NCI-H1092 (cell line): ENCODE measurements at places on chromosomes 11 and 22.

DNA sequence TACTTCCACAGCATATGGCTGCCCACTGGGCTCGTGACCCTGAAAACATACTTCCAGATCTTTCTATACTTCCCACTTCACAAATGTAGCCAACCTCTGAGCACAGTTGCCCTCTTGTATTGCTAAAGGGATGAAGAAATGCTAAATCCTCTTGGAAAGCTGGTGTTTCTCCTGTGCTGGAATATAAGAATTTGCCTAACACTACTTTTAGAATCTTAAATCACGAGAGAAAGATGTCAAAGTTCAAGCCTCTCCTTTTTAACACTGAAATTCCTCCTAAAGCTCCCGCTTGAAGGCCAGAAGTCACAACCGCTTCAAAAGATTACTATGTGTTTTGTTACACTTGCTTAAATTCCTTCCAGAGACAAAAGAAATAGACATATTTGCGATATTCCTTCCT is 21.9 kb downstream of the MAML2 start:
- no peak for DNase-seq

DNA sequence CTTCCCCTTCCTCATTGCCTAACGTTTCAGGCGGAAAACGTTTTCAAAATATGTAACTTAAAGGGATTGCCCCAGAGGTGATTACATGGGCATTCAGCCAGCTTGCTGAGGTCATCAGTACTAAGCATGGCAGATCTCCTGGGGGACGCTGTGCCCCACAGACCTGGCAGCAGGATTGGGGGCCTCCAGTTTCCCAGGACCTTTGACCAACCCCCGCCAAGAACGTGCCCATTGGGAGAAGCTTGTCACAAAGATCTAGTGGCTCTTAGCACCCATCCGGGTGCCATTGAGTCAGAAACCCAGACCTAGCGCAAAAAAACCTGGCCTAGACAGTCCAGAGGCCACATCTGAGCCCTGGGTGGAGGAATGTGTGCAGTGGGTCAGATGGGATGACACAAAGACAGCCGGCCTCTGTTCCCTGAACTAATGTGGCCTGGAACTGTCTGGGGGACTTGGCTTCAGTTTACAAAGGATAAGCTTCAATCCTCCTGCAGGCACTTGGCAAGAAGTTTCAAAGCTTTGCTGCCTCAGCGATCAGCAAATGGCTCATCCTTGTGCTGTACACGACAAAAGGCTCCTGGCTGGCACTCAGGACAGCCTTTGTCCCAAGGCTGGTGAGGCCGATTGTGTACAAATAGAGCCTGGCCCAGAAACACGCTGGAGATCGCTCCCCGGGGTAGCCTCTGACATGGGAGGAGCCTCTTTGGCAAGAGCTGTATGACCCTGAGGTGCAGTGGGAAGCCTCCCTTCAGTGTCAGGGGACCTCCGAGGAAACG is 9.5 kb downstream of the C1QTNF6 start:
- no peak for DNase-seq

GRCh38 chr11:65432100-65432650 is 9.6 kb downstream of the NEAT1 start:
- DNase-seq: no peak

DNA sequence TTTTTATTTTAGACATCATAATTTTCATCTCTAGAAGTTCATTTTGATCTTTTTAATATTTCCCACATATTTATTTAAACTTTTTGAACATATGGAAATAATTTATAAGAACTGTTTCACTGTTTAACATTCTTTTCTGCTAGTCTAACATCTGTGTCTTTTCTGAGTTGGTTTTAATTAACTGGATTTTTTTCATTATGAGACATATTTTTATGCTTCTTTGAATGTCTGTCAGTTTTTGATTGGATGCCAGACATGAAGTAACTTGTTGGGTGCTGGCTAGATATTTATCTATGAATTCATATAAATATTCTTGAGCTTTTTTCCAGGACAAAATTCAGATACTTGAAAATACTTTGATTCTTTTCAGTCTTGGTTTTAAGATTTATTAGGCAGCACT is 317.8 kb upstream of the NCAM1 start:
- DNase-seq: no peak

- no peak for DNase-seq
Measured at GRCh38 chr22:24730864-24731263, 43.7 kb downstream of the PIWIL3 start.

GRCh38 chr22:33779243-33779642 is 141.0 kb downstream of the LARGE1 start:
- DNase-seq: no peak

DNA sequence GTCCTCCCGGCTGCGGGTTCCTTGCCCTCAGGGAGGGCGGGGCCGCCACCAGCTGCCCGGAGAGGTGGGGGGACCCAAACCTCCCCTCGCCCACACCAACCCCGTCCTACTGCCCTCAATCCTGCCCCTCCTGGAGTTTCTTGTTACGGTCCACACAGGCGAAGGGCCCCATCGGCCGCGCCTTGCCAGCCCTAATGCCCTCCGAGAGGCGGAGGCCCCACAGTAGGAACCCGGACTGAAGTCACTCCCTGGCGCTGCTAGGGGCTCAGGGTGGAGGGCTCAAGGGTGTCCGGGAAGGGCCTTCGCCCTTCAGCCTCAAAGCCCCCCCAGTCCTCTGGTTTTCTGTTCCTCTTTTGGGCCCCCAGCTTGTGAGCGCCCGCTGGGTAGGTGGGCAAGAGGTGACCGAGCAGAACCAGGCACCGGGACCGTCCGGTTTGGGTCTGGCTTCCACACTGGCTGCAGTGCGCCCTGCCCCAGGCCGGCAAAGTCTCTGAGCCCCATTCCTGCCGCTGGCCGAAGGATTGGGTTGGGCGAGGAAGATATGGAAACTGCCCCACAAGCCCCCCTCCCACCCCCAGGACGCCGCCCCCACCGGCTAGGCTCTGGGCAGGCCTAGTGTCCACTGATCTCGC is 24.5 kb downstream of the DUSP8 start:
- no peak for DNase-seq

DNA sequence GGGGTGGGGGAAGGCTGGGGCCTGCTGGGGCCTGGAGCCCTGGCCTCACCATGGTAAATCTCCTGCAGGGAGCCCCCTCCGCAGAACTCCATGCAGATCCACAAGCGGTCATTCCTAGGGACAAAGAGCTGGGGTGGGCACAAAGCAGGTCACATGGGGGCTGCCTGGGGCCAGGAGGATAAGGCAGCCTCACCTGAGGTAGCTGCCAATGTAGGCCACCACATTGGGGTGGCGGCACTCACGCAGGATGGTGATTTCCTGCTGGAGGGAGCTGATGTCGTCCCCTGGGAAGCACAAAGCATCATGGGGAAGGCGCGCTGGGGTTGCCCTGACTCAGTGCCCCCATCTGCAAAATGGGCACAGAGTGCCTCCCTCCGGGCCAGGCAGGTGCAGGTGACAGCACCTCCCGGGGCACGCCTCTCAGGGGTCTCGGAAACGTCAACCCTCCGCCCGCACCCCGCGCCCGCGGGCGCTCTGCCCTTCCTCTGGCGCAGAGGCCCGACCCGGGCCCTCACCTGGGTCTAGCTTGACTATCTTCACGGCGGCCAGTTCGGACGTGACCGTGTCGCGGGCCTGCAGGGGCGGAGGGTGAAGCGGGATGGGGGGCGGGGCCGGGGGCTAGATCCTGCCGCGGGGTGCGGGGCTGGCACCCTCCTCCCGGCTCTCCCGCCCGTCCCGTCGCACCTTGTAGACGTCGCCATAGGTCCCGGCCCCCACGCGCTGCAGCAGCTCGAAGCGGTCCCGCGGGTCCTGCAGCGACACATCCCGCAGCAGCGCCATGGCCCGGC is 450 bp downstream of the MAP4K2 start:
- DNase-seq: no peak

DNA sequence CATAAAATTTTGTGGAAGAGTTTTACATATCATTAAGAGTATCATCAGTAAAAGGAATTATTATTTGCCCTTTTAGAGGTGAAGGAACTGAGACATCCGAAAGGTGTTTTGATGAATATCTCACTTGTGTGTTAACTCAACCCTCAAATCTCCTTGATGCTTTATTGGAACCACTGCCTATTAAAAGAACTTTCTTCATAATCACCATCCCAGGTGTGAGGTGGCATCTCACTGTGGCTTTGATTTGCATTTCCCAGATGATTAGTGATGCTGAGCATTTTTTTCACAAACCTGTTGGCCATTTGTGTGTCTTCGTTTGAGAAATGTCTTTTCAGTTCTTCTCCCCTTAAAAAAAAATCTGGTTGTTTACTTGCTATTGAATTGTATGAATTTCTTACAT is 134.0 kb upstream of the SYN3 start:
- DNase-seq: no peak

DNA sequence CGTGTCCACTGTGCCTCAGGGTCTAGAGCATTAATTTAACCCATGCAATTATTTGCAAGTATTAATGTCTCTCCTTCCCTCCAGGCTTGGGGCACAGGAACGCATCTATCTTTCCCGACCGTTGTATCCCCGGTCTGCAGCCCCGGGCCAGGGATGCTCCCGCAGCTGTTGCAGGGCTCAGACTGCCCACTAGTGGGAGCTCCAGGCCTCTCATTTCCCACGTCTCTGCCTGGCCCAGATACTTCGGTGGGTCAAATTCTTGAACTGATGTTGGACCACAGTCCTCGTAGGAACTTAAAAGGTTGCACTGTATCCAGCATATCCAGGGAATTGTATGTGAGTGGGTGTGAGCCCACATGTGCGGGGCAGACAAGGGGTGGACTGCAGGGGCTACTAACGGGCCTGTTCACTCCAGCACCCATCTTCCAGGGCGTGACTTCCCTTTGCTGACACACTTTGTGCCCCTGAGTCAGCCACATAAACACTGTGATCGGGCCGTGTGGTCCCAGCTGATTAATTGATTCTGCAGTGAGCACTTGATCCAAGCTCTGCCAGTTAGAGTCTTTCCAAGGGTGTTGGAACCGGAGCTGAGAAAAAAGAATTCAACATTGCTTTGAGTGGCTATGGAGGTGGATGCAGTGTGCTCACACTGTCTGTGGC is 451.3 kb downstream of the TBC1D22A start:
- DNase-seq: no peak

- no peak for DNase-seq
Measured at GRCh38 chr22:27317096-27317495, 484.5 kb downstream of the MN1 start.

GRCh38 chr11:44538375-44539054 is 26.9 kb upstream of the CD82 start:
- peak; percentile 65 for DNase-seq

DNA sequence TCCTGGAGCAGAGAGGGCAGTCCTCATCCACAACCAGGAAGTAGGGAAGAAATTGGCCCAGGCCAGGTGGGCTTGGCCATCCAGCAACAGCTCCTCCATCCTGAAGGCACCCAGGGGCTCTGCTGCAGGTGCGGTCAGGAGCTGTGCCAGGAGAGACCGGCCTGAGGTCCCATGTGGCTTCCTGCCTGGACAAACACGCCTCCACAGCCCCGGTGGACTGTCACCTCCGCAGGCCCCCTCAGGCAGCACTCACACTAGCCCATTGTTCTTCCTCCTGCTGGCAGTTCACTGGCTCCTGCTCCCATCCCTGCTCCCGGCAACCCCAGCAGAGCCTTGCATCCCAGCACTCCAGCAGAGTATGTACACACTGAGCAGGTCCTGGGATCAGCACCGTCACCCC is 16.0 kb upstream of the POU2AF1 start:
- no peak for DNase-seq
